ENCODE measurements at places on chromosomes 11 and 22.

GRCh38 chr11:73372375-73372993 is 3.7 kb upstream of the RELT start:
- no peak for DNase-seq

- DNase-seq, result no peak
Observed at GRCh38 chr22:17117890-17118289, 3.3 kb downstream of the TMEM121B start.

DNA sequence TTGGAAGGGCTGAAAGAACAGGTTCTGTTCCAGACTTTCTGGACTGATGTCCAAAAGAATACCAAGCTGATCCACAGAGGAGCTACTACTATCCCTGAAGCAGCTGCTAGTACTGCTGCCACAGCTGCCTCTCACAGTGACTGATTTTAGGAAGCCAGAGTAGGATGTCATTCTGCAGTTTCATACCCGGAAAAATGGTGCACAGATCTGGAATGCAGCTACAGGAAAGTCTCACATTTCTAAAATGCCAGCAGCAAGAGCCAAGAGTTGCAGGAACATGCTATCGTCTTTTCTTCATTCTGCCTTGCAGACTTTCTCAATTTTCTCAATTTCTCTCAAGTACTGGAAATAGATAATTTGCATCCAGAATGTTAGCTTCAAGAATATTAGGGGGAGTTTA is 19.4 kb upstream of the CCDC179 start:
- no peak for DNase-seq

DNA sequence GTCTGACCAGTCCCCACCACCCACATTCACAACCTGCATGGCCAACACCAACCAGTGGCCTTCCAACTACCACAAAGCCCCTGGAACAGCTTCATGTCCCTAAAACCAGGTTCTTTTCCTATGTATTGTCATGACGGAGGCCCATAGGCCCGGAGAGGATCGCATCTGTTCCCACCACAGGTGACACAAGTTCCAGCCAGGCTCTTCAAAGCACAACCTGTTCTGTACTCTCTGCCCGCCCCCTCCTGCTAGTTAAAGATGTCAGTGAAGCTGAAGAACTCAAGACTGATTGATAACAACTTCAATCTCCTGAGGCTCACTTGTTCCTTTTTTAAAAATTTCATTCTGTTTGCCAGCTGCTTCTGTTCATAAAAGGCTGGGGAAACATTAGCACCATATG is 121.1 kb upstream of the GUCY1A2 start:
- no peak for DNase-seq

GRCh38 chr22:50684986-50685385 is 12.4 kb downstream of the SHANK3 start:
- DNase-seq, result no peak

- no peak for DNase-seq
Observed at GRCh38 chr11:66986178-66986545, 11.1 kb downstream of the C11orf86 start.

DNA sequence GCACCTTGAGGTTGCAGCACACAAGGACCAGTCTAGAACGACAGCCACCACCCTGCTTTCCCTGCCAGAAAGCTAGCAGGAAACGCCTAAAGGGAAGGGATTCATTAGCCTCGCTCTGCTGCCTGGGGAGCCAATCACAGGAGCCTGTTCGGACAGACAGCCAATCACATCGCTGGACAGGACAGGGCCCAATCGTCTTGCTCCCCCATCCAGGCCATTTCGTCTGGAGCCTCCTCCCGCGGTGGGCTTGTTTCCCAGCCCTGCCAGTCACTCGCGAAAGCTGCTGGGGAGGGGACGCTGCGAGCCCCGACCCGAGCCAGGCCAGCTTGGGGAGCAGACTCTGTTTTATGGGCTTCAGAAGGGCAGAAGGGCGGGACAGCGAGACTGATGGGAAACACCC is 79.8 kb upstream of the NCAM1 start:
- DNase-seq, result peak; percentile 93
